ENCODE measurements at places on chromosomes 7 and 10.

DNA sequence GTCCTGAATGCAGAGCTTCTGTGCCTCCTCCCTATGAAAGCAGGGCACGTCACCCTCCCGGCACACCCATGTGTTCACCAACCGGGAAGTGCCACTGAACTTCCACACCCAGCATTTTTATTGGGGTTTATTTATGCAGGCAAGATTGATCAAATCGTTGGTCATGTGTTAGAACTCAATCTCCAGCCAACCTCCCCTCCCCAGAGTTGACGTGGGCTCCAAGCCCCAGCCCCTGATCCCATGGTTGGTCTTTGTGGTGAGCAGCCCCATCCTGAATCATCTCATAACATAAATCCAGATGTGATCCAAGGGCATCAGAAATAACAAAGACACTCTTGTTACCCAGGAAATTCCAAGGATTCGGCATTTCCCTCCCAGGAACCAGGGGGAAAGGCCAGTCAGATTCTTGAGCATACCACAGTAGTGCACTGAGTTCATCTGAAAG is 151.2 kb downstream of the TPST1 start:
- no peak for DNase-seq

DNA sequence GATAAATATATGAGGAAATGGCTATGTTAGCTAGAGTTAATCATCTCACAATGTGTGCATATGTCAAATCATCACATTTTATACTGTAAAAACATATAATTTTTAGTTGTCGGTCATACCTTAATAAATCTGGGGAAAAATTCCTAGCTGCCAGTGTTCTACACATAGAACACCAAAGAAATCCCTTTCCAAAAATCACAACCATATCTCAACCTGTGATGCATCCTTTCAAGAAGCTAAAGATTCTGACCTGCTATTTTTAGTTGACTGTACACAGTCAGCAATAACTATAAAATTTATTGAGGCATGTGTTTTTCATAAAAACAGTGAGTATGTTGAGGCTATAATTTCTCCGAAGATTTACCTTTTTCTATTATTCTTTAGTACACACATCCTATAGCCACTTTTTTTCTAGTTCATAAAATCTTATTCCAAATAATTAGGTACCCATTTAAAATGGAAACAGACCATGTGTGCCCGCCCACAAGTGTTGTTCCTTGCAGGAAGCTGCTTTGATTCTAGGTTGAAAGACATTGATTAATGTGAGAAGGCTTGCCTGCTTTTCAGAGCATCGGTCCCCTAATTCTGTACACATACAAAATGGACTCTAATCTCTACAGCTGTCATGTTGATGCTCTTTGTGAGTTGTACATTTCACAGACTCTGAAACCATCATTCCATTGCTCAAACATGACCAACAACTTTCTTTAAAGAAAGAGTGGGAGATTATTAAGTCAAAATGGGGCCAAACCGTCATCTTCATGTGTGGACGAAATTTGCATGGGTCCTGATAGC is 117.5 kb upstream of the LRRN3 start:
- DNase-seq: no peak

DNA sequence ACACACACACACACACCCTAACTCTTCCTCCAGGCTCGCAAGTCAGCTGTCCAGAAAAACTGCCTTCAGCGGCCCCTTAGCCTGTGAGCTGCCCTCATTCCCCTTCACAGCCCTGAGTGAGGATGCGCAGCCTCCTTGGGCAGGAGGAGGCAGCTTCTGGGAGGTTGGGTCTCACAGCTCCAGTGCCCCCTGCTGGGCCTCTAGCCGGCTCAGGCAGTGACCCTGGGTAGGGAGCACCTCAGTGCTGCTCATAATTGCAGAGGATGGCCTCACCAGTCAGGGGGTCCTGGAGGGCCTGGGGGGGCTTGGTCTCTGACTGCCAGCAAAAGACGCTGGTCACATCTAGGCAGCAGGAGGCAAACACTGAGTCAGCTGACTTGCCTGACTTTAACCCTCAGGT is 43.7 kb downstream of the ZNF273 start:
- DNase-seq: no peak

DNA sequence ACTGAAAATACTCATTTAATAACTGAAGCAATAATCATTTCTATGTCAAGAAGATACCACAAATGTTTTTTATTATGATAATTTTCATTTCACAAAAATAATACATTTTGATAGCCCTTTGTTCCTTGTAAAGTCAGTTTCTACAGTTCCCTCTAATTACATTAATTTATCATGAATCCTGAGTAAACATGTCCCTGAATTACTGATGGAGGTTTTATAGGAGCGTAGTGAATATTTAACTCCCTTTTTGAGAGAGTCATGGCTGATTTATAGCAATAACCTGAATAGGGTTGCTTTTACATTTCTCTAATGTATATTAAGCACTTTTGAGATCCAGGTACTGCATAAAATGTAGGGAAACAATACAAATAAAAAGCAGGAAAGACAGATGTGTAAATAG is 216.0 kb upstream of the DKK1 start:
- DNase-seq: no peak

DNA sequence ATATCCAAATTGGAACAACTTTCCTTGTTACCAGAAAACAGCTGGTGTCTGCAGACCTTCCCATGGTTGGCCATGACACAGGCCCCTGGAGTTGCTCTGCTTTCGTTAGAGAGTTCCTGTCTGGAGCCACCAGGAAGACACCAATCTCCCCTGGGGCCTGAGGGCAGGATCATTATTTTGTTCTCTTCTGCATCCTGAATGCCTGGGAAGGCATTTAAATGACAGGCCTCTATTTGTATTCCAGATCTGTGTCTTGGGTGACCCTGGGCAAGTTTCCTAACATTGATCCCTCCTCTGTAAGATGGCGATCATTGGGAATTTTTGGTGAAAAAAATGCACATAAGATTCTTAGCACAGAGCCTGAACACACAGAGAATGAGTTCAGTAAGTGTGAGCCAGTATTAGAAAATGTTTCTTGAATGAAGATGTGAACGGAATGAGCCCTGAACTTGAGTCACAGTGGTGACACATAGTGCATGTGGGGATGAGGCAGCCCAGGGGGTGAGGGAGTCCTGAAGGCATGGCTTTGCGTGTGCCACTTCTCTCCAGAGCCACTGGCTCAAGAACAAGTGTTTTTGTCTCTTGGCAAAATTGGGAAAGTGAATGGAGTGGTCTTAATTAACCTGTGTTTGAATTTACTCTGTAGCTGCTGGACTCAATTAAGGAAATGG is 28.4 kb downstream of the BMPER start:
- DNase-seq: no peak
